Forelimb muscle (tissue), 1 donor: ENCODE measurements at places on chromosomes 1 and 21.

DNA sequence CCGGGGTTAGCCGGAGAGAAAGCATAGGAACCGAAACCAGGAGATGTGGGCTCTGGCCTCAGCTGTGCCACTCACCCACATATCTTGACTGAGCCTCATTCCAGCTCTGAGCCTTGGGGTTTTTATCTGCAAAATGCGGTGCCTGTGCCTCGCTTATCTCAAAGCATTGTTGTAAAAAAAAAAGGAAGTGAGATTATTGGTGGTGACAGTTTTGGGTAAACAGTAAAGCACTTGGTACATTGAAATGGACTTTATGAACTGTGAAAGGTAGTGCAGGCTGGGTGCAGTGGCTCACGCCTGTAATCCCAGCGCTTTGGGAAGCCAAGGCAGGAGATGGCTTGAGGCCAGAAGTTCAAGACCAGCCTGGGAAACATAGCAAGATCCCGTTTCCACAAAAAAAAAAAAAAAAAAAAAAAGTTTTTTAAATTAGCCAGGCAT is 3.8 kb downstream of the PTAFR start:
- DNase-seq: peak; percentile 14

- DNase-seq: no peak
Measured at GRCh38 chr1:221239792-221240191, 360.5 kb downstream of the HLX start.

DNA sequence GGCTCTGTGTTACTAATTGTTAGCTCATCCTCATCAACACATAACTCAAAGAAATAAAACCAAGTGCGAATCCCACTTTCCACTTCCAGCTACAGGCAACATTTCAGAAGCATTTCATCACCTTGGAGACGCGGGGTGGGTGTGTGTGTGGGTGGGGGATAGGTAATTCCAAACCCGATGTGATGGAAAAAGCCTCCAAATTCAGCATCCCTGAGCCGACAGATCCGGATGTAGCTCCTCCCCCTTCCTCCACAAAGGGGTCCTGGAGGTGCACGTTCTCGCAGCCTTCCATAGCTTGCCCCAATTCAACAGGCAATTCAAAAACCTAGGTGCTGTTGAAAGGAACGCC is 486 bp downstream of the HSPA13 start:
- peak; percentile 16 for DNase-seq

DNA sequence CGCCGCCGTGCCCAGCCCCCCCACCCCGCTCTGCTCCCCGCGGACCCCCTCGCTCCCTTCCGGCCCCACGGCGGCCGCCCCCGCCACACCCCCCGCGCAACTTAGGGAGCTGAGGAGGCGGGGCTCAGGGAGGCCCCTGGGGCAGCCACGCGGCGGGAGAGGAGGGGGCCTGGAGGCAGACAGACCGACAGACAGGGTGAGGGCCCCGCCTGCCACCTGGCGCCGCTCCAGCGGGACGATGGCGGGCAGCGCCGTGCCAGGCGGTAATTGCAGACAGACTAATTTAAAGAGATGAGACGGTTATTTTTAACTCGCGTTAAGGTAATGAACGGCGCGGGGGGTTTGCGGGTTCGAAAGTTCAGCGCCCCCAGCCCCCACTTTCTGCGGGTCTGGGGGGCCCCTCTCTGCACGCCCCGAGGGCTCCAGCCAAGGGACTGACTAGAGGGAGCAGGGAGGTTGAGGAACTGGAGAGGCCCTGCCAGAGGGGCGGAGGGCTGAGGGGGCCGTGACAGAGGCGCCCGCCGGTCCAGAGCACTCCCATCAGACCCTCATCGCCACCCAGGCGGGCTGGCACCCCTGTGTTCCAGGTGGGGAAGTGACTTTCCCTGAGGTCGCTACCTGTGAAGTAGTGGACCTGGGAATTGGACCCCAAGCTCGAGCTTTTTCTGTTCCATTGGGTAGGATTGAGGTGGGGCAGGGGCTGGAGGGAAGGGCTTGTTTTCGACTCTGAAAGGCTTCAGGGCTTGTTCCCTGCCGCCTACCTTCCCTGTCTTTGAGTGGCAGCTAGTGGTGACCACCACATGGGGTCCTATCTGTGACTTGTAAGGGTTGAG is 5.4 kb downstream of the FOXO6 start:
- DNase-seq: no peak

GRCh38 chr21:33840771-33841170 is 74.8 kb downstream of the ATP5PO start:
- no peak for DNase-seq

- DNase-seq: no peak
Measured at GRCh38 chr21:46156378-46156645, 933 bp upstream of the FTCD start.
